Frontal cortex (tissue), 4 donors: ENCODE measurements at places on chromosomes 4 and X. TPM values are rescaled to one million over a fixed set of nuclear protein-coding genes. Genes with fewer than 3 reads are reported as not detected.

The CTAG2 gene
- not detected for total RNA-seq

The ADGRA3 gene
- total RNA-seq: 45.2 TPM

The PIGA gene
- 16.7 TPM for total RNA-seq

The CTAG1B gene
- total RNA-seq: not detected

The ATP5ME gene
- 70.9 TPM for total RNA-seq

The LPAR4 gene
- 2.9 TPM for total RNA-seq

The FGF13 gene
- total RNA-seq: 128 TPM

The DGKK gene
- 0.41 TPM for total RNA-seq

The XAGE2 gene
- not detected for total RNA-seq

The F9 gene
- not detected for total RNA-seq

The ZAR1 gene
- 0.41 TPM for total RNA-seq

The ODAM gene
- not detected for total RNA-seq

The ZMAT1 gene
- 6.5 TPM for total RNA-seq

The MMRN1 gene
- 2.4 TPM for total RNA-seq

The FDCSP gene
- total RNA-seq: not detected

The FAM184B gene
- 5.3 TPM for total RNA-seq

The SLC25A43 gene
- 2.4 TPM for total RNA-seq

The MED28 gene
- 26.5 TPM for total RNA-seq

The NEUROG2 gene
- total RNA-seq: 36.7 TPM

The PDE6B gene
- total RNA-seq: 2.0 TPM
